ENCODE measurements at places on chromosomes 2 and 18.

DNA sequence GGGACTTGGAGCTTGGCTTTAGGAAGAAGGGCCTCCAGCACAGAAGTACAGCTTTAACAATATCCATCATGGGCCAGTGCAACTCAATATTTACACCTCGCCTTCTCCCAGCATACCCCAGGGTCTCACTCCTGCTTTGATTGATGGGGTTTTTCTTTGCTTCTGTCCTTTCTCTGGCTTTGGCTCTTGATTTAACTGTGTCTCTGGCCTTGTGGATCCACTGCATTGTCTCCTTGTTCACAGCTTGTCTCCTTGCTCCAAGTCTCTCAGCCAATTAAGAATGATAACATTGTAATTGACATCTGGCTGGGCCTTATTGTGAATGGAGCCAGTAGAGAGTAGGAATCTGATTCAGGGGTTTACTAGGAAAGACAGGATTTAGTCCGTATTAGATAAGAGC is 1019.5 kb downstream of the TMEM182 start:
- ATAC-seq: peak; percentile 92

DNA sequence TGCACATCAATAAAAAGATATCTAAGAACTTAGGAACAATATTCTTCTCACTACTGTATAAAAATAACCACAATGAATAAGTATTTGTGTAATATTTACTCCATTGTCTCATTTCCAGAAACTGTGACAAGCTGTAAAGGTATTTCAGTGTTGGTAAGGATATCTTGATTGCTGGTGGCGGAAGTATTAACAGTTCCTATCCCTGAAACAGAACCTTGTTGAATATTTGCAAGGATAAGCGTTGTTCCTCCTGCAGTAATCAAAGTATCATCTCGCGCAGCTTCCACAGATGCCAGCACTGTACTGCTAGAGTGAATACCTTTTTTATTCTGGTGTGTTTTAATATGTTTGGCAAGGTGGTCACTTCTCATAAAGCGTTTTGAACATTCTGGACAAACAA is 55.3 kb downstream of the SP3 start:
- ATAC-seq: no peak

DNA sequence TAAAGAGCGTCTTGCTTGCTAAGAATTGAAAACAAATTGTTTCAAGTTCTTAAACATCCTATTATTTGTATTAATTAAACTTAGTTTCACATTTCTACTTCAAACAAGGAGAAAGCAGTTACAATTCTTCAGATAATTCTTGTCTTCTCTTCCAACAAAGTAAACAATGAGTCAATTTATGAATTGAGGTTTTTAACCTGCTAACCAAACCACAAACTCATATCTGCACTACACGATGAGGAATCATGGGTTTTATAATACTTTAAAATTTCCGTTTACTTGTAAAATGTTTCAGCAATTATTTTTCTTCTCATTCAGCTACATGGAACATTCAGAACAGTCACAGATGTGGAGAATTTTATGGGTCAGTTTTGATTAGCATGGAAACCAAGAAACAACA is 114.2 kb downstream of the SPIRE1 start:
- ATAC-seq: no peak

DNA sequence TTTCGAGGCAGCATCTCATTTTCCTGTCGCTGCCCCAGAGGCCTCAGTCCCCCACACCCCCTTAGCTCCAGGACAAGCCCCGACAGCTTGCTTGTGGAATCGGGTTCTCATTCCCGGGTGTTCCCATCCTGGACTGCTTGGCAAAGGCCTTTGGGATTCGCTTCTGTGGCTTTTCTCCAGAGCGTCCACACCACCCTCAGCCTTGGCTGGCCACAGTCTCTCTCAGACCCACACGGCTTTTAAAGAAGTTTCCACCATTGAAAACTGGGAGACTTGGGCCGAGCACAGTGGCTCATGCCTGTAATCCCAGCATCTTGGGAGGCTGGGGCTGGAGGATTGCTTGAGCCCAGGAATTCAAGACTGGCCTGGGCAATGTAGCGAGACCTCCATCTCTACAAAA is 2.7 kb downstream of the ESPNL start:
- no peak for ATAC-seq

DNA sequence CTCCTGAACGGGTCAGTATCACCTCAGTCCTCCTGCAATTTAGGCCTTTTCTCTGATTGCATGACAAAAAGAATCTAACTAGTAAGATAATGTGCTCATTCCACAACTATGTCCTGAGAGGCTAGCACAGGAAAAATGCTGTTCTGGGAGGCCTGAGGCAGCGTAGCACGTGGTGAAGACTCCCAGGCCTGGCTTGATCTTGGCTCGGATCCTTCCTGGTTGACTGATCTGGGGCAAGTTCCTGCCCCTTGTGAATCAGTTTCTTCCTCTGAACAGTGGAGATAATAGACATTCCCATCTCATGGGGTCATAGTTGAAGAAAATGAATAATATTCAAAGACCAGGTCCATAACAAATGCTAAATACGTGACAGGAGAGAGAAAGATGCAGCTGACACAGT is 12.3 kb downstream of the FBLN7 start:
- peak; percentile 91 for ATAC-seq

- ATAC-seq: no peak
Observed at GRCh38 chr2:230903231-230904150, 21.6 kb downstream of the GPR55 start.

DNA sequence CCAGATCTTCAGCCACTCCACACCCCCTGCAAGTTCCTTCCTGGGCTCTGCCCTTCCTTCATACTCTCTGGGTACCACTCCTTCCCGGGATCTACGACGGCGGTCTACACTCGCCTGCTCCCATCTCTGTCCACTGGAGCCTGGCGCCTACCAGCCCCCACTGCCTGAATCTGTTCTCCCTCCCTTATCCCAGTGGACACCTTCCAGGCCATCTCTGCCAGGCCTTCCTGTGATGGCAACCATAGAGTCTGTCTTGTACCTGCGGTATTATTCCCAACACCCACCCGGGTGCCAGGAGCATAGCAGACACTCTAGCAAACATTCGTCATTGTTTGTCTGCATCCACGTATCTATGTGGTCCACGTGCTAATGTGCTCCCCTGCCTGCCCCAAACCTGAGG is 140.9 kb downstream of the ZFP36L2 start:
- no peak for ATAC-seq

GRCh38 chr2:46679761-46680160 is 200.4 kb downstream of the TMEM247 start:
- ATAC-seq: no peak

DNA sequence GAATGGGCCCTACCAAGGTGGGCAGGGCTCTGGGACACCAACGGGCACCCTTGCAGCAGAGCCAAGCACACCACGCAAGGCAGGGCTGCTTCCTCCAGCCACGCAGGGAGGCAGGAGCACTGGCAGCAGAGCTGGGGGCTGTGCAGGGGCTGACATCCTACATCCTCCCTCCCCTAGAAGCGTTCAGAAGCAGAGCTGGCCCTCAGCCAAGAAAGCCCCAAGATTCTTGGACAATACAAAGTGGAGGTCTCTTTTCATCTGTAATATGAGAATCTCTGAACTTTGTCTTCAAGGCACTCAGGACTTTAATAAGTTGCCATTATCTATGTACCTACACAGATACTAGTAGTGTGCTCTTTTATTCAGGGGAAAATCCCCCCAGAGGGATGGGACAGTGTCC is 128.1 kb upstream of the AGAP1 start:
- no peak for ATAC-seq

GRCh38 chr2:40155728-40156127 is 296.2 kb downstream of the SLC8A1 start:
- no peak for ATAC-seq

DNA sequence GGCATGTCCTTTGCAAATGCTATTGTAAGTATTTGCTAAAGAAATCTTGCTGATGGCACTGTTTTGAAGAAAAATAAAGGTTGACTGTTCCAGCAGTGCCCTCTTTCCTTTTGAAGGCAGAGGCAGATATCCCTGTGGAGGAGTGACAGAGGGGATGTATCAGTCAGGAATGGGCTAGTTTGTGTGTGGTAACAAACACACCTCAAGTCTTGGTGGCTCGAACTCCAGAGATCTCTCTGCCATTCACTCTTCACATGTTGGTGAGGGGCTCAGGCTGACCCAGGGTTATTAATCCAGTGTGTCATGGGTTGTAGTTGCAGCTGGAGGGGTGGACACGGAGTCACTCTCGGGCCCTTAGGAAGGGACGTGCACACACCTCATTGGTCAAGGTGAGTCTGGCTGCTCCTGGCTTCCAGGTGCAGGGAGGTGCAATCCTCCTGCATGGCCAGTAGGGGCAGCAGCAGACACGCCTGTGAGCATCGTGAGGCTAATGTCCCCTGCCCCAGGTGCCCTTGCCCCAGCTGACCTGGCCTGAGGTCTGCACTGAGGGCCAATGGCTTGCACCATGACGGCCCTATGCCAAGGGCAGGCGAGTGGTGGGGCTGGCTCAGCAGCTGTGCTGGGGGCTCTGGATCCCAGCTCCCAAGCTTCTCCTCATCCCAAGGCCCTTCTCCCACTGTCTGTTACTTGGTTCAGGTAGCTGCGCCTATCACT is 146.5 kb downstream of the ASB1 start:
- ATAC-seq: no peak

DNA sequence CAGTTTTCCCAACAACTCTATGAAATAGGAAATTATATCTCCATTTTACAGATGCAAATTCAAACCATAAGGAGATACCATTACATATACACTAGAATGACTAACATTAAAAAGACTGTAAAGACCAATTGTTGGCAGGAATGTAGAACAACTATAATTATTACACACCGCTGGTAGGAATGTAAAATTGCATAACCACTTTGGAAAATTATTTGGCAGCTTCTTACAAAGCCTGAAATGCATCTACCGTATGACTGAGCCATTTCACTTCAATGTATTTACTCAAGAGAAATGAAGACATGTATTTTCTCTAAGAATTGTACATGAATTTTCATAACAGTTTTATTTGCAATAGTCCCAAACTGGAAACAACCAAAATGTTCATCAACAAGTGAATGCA is 189.1 kb upstream of the BCL2L11 start:
- no peak for ATAC-seq

DNA sequence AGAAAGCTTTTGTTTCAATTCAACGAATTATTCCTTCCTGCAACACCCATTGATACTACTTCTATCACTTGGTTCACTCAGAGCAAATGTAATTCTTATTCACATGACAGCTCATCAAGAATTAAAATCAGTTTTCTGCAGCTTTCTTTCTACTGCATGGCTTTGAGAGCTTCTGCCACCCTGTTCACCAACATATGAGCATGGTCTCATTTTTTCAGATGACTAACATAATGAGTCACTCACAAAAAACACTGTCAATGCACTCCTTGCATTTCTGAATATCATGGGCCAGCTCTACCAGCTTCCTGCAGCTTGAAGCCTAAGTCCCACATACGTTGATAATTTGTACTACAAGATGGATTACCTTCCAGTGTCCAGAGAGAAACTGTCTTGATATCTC is 342.9 kb downstream of the LRATD1 start:
- peak; percentile 88 for ATAC-seq

GRCh38 chr2:15732341-15733077 is 140.8 kb downstream of the DDX1 start:
- ATAC-seq: no peak

DNA sequence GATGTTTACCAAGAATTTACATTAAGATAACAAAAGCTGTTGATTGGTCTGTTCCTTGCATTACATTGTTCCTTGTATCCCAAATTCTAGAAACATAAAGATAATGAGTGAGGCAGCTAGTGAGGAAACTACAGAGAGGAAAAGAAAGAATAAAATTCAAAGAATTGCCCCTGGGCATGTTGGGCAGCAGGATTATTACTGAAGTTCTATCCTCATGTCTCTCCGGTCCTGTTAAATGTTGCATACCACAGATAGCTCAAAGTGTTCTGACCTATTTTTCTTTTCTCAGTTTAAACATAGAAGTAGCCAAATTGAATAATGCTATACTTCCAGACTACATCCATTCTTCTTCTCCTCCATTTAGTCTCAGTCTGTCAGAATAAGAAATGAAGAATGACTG is 58.2 kb upstream of the DYNC1I2 start:
- ATAC-seq: no peak

- ATAC-seq: no peak
Observed at GRCh38 chr2:98356729-98357128, 10.5 kb downstream of the CNGA3 start.

DNA sequence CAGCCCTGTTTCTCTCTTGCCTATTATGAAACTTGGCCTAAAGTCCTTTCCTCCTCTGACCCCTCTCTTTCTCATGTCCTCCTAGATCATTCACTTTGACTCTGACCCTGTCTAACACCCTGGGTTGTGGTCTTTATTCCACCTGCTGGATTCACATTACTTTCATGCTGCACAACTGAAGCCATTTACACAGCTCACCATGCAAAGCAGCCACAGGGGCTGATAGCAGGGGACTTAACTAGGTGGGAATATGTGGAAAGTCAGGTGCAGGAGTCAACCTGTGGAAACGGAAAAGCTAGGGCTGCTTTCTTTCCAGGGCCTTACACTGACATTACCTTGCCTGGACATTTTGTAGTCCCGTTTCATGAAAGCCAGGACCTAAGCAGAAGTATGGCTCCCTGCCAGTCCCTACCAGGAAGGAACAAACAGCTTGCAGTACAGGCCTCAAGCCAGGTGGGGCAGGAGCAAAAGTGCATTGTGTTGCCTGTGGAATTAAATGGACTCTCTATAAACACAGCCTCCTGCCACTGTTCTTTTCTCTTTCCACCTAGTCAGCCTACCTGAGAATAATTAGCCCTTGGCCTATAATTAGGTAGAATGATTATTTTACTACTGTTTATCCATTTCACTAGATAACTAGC is 11.8 kb downstream of the MAPRE3 start:
- ATAC-seq: no peak

GRCh38 chr2:105873721-105874120 is 129.0 kb downstream of the NCK2 start:
- ATAC-seq: peak; percentile 88

- ATAC-seq: no peak
Observed at GRCh38 chr2:120448961-120449810, 103.2 kb downstream of the INHBB start.

GRCh38 chr2:97742381-97742847 is 29.0 kb downstream of the ZAP70 start:
- ATAC-seq: no peak

DNA sequence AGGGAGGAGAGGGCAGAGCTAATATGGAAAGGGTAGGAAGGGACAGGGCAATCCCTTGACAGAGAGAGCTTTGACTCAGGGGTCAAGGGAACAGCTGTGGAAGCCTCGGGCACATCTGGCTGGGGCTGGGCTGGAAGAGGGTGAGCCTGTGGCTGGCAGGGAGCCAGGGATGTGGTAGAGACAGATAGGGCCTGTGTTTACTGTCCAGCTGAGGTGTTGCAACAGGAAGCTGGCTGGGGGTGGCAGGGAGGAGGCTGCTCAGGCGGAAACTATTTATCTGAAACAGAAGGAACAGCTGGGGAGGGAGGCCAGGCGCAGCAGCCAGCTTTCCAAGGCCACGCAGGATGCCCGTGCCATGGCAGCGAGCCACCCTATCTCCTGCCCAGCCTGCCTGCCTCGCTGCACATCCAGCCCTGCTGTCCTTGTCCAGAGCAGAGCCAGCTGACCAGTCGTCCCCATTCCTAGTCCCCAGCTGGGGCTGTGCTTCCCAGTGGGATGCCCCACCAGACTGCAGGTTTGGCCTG is 264.7 kb downstream of the CYP26B1 start:
- peak; percentile 76 for ATAC-seq

Data from motor neuron (in vitro differentiated cells).